ENCODE measurements at places on chromosomes 5 and 9.

DNA sequence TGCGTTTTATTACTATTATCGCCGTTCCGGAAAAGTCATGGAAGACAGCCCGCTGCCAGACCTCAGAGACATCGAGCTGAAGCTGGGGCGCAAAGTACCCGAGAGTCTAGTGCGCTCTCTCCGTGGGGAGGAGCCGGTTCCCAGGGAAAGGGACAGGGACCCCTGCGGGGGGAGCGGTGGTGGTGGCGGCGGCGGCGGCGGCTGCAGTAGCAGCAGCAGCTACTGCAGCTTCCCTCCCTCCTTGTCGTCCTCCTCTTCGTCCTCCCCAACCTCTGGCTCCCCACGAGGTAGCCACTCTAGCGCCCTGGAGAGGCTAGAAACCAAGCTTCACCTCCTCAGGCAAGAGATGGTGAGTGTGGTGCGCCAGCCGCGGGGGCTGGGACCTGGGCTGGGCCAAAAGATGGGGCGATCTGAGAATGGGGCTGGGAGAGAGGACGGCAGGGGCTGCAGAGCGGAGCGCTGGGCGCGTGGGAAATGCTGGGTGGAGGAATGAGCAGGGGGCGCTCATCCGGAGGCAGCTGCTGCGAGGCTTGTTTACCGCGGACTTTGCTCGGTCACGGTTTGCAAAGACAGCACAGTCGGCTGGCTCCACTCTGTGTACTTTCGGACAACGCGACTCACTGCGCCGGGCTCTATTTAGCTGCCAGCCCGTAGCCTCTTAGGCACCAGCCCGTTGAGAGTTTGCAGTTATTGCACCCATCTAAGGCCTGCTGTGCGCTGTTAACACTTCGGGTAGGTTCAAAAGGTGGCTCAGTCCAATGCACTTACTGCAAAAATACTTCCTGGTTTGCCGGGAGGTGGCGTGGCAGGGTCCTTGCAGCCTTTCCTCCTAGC, 1.1 kb downstream of the LURAP1L start:
- no peak for DNase-seq

- DNase-seq = peak; percentile 33
These were observed 369.8 kb downstream of the CSNK1G3 start for GRCh38 chr5:123881759-123882244.

DNA sequence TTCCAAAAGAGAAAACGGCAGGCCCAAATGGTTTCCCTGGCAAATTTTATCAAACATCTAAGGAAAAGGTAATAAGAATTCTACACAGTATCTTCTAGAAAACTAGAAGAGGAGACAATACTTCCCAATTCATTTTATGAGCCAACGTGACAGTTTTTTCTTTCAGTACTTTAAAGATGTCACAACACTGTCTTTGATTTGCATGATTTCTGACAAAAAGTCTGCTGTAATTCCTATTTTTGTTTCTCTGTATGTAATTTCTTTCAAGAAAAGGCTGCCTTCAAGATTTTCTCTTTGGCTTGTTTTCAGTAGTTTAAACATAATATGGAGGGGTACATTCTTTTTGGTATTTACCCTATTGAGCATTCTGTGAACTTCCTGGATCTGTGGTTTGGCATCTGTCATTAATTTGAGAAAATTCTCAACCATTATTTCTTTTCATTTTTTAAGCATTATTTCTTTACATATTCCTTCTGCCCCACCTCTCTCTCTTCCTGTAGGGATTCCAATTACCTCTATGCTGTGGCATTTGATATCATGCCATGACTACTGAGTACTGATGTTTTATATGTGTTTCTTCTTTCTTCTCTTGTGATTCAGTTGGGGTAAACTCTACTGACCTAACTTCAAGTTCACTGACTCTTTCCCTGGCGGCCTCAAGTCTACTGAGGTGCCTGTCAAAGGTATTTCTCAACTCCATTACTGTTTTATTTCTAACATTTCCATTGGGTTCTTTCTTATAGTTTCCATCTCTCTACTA, 32.2 kb downstream of the ANKS6 start:
- no peak for DNase-seq

DNA sequence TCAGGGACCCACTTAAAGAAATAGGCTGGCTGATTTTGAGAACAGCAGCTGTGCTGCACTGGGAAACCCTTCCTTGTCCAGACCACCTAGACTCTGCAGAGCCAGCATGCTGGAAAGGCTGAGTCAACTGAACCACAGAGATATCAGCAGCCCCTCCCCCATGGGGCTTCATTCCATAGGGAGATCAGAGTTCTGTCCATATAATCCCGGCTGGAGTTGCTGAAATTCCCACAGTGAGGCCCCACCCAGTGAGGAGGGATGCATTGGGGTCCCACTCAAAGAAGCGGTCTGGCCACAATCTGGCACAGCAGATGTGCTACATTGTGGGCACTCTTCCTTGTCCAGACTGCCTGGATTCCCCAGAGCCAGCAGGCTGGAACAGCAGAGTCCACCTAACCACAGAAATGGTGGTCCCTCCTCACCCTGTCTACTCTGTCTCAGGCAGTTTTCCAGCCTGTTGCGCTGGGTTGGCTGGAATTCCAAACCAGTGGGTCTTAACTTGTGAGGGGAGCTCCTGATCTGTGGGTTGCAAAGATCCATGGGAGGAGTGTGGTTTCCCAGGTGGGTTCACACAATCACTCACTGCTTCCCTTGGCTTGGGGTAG, 127.1 kb downstream of the RNF180 start:
- DNase-seq = peak; percentile 35

DNA sequence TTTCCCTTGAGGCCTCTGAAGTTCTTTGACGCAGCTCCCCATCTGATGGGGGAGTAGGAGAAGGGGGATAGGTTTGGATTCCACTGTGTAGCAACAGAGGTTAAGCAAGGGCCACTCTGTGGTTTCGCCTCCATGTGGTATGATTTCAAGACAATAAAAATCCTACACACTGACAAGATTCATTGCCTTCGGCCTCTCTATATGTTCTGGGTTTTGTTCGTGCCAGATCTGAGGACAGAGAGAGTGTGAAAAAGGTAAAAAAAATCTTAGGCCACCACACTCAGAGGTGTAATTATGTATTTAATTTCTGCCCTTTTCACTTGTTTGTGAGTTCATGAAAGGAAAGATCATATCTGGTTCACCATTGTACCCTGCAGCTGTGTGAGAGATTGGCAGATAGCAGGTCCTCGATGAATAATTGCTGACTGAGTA, 715.2 kb upstream of the ZNF608 start:
- peak; percentile 15 for DNase-seq

DNA sequence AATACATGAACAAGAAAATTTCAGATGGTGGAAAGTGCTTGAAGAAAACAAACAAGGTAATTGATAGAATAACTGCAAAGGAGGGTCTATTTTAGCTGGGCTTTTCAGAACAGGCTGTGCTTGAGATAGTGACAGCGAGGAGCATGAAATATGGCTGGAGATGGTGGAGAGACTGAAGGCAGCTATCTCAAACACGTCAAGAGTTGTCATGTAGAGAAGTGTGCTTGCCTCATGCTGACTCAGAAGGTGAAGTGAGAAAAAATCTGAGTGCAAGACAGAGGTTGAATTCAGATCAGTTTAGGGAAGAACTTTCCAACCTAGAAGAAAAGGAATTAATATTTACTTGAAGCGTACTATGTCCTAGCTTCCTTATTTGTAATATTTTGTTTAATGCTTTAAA, 115.5 kb upstream of the RANBP3L start:
- no peak for DNase-seq

- peak; percentile 97 for DNase-seq
These were observed at the start of gene URM1 for GRCh38 chr9:128370752-128371629. URM1 (plus strand) TSS chr9:128371374; CDS start chr9:128371381, 7 bp downstream.

DNA sequence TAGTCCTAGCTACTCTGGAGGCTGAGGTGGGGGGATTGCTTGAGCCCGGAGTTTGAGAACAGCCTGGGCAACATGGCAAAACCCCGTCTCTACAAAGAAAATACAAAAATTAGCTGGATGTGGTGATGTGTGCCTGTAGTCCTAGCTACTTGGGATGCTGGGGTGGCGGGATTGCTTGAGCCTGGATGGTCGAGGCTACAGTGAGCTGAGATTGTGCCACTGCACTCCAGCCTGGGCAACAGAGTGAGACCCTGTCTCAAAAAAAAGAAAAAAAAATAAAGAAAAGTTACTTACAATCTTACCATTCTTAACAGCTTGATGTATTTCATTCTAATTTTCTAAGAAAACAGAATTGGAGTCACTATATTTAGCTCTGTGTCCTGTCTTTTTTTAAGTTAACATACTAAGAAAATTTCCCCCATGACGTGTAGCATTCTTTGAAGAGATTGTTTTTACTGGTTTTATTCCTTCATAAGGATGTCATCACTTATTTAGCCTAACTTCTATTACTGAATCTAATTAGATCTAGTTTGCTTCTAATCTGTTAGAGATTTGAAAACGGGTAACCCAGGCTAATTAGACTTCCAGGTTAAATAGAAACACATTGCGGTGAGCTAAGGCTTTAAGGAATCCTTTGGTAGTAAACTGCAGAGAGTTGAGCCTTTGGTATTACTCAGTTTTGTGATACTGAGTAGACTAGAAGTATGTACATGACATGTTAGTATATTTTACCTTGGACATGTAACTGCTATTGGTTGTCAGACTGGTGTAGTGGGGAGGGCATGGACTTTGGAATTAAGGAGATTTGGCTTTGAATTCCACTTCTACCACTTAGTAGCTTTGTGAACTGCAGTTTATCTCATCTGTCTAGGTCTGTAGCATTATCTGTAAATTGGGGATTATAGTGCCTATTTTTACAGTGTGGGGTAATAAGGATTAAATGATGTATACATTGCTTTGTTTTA, 24.0 kb downstream of the HSPA4 start:
- no peak for DNase-seq

GRCh38 chr5:17482790-17483189, 15.2 kb upstream of the TAF11L2 start:
- DNase-seq = no peak

DNA sequence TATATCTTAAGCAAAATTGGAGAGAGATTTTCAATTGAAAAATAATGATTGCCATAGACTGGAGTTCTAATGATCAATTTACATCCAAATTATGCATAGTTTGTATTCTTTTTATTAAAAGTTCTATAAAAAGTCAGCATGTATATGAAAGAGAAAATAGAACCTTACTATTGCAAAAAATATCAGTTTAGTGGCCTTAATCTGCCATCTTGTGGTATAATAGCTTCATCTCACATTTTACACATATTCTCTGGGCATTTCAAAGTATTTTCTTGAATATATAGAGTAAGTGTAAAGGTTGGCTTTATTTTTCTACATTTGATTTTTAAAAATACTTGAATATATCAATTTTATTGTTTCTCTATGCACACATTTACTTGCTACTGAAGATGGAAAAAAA, 1858.6 kb upstream of the CDH9 start:
- DNase-seq = peak; percentile 12

DNA sequence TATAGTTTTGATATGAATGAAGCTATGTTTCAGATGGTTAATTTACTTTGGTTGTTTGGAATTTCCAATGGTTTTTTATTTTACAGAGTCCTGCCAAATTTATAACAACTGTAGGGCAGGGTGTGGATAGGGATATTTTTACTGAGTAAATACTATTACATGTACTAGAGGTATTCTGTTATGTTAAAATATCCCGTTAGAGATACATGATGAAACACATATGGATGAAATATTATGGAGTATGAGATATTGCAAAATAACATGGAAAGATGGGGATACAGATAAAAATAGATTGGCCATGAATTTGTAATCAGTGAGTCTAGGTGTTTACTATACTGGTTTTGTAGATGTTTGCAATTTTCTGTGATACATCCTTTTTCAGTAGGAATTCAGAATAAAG, 76.7 kb downstream of the RAB24 start:
- DNase-seq = no peak

DNA sequence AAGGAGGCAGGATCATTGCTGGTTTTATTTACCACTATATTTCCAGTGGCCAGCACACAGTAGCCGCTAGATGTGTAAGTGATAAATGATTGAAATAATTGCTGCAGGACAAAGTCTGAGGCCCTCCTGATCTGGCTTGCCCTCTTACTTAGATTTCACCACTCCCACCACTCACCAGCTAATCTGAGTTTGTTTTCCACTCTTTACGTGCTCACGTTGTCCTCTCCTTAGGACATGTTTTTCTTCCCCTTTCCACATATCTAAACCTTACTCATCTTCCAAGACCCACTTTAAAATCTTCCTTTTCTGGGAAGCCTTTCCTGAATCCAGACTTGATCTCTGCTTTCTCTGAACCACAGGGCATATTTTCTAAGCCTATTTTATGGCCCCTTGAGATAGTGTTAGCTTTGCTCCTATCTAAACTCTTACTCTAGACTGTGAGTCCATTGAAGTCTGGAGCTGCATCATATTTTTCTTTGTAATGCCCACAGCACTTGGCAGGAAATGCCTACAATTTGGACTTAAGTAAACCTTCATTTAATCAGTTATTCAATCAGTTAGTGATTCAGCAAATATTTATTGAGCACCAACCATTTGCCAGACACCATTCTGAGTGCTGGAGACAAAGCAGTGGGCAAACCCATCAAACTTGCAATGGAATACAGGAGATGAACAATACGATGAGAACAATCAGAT, 2.4 kb downstream of the TLR4 start:
- no peak for DNase-seq

Measured in myocyte (in vitro differentiated cells).